ENCODE measurements at places on chromosomes 2 and 18. TPM values are rescaled to one million over a fixed set of nuclear protein-coding genes. Genes with fewer than 3 reads are reported as not detected.

DNA sequence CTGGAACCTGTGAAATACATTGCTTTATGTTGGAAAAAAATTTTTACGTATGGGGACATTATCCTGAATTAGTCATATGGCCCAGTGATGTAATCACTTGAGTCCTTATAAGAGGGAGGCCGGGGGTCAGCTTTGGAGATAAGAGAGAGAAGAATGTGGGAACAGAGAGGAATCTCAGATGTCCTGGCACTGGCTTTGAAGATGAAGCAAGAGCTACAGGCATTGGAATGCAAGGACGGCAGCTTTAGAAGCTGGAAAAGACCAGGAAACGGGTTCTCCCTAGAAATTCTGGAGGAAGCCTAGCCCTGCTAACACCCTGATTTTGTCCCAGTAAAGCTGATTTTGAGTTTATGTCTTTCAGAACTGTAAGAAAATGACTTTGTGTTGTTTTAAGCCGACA is 1129.9 kb upstream of the GYPC start:
- no peak for DNase-seq

DNA sequence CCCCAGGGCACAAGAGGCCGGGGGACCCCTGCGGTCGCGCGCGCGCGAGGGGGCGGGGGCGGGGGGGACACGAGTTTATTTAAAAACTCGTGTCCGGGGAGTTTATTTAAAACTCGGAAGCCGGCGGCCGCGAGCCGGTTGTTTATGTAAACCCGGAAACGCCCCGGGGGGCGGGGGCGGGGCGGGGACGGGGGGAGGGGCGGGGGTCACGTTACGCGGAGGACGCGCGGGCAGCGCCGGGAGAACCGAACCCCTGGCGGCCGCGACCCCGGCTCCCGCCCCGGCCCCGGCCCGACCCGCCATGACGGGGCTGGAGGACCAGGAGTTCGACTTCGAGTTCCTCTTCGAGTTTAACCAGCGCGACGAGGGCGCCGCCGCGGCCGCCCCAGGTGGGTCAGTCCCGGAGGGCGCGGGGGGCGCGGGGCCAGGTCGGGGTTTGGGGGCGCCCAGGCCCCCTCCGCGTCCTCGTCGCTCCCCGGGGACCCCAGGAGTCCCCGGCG is 4.4 kb downstream of the NFATC1 start:
- DNase-seq: no peak

DNA sequence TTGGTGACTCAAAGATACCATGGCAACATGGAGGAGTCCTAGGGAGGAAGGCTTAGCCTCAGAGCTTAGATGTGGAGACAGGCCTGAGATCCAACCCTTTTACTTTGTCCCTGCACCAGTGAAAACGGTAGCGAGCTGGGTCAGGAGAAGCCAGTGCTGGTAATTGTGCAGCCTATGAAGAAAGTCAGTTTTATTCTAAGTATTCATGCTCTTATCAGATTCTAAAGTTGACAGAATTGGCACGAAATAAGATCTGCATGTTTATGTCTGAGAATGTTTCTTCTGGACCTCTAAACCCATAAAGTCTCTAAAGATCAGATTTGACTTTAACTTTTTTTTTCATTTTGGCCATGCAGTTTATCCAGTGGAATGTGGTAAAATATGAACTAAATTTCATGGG is 93.8 kb downstream of the SCG2 start:
- no peak for DNase-seq

Gene YPEL5
- total RNA-seq: 37.1 TPM
